RPMI7951 (cell line): ENCODE measurements at places on chromosomes 7 and 10.

- peak; percentile 77 for DNase-seq
Measured at GRCh38 chr10:72328045-72328828, 26.5 kb downstream of the DNAJB12 start.

DNA sequence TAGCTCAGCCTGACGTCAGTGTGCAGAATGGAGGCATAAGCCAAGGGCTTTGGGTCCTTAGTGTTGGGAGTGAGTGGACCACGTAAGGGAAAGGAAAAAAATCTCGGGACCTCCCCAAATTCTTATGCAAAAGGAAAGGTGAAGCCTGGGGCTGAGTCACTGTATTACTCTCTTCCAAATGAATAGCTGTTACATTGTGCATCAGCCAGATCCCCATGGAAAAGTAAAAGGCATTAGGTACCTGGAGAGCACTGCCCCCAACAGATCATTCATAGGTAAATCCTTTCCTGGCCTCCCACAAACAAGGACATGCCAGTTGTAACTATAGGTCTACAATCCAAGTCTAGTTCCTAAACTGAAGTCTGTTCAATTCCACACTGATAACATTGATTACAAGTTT lies 170.5 kb downstream of the C1GALT1 start:
- peak; percentile 3 for DNase-seq

DNA sequence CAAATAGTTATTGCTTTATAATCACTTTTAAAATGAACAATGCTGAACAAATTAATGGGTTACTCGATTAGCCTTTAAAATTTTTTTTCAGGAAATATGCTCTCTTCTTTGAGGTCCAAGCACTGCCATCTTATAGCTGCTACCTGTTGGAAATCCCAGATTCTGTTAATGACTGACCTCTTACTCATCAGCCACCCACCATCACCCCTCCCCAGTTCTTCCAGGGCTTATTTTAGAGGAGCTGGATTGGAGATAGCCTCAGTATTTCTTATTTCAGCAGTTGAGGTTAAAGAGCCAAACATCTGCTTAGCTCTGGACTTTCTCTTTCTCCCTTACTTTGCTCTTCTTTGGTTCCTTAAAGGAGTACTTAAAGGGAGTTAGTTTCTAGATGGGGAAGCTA lies 420.0 kb downstream of the EXOC4 start:
- no peak for DNase-seq

GRCh38 chr7:151586531-151587260 lies 67.0 kb upstream of the RHEB start:
- no peak for DNase-seq

DNA sequence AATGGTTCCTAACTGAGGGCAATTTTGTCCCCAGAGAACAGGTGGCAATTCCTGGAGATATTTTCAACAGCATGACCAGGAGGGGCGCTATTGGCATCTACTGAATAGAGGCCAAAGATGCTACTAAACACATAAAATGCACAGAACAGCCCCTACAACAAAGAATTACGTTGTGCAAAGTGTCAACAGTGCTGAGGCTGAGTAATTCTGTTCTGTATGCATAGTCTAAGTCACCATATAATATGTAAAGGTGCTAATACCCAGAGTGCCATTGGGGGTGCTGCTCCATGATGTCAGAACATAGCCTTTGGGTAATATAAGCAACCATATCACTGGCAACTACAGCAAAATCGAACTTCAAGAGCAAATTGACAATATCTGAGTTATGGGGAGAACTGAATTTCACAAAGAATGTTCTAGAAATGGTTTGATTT lies 213.3 kb upstream of the PHYHIPL start:
- DNase-seq: no peak

DNA sequence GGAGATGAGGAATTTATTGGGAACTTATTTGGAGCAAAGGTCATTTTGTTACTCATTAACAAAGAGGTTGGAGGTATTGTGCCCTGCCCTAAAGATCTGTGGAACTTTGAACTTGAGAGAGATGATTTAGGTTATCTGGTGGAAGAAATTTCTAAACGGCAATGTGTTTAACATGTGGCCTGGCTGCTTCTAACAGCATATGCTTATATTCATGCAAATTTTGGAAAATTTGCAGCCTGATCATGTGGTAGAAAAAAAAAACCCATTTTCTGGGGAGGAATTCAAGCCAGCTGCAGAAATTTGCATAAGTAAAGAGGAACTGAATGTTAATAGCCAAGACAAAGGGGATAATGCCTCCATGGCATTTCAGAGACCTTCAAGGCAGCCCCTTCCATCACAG lies 10.7 kb upstream of the PANK1 start:
- no peak for DNase-seq

DNA sequence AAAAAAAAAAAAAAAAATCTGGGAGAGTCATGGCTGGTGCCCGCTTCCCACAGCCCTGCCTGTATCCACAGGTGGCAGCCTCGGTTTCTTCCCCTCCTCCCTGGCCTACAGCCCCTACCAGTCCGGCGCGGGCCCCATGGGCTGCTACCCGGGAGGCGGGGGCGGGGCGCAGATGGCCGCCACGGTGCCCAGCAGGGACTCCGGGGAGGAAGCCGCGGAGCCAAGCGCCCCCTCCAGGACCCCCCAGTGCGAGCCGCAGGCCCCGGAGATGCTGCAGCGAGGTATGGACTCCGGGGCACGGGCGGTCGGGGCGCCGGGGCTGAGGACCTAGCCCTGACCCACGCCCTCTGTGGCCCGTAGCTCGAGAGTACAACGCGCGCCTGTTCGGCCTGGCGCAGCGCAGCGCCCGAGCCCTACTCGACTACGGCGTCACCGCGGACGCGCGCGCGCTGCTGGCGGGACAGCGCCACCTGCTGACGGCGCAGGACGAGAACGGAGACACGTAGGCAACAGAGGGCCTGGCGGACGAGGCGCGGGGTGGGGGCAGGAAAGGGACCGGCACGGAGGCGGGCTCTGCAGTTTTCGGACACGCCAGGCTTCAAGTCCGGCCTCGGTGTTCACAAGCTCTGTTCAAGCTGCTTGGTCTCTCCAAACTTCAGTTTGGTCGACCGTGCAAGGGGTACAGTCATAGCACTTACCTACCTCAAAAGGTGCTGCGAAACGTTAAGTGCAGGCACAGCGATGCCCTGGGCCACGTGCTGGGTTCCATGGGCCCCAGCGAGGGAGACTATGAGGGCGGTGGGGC lies 3.9 kb downstream of the NFKB2 start:
- peak; percentile 69 for DNase-seq

- no peak for DNase-seq
Measured at GRCh38 chr10:119100434-119101238, 3.3 kb upstream of the DENND10 start.
